Caco-2 (cell line): ENCODE measurements at places on chromosomes 7 and 10. TPM values are rescaled to one million over a fixed set of nuclear protein-coding genes. Genes with fewer than 3 reads are reported as not detected.

- no peak for DNase-seq
Observed at GRCh38 chr10:123565691-123566660, 100.2 kb upstream of the GPR26 start.

ACSM6 gene
- not detected in 2 replicates for total RNA-seq

GRCh38 chr10:16392531-16393069 lies 44.2 kb upstream of the PTER start:
- DNase-seq, result no peak

RBM20 gene
- 0.35 and 0.36 TPM in 2 replicates for total RNA-seq

MGAM2 gene
- 0.70 and 0.93 TPM in 2 replicates for total RNA-seq

DNA sequence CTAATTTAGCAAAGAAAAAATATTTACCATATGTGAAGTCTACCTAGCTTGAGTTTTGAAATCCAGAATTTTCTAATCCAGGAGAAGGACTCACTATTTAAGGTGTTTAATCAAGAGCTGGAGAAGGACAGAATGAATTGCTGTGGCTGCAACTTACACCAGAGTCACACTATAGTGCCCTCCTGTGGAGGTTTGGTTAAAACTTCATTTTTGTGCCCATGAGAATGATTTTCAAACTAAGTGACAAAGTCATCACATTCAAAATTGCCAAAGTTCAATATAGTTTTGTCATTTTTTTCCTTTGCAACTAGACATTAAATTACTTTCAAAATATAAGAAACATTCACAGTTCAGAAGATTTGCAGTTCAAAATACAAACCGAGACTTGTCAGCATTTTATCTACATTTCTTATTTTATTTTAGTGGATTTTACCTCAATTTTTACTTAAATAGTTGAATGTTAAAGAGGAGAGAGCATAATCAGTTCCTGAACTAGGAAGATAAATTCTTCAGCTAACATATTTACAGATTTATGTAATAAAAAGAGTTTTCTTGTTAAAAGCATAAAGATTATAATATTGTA lies 70.7 kb downstream of the CABCOCO1 start:
- no peak for DNase-seq

DNA sequence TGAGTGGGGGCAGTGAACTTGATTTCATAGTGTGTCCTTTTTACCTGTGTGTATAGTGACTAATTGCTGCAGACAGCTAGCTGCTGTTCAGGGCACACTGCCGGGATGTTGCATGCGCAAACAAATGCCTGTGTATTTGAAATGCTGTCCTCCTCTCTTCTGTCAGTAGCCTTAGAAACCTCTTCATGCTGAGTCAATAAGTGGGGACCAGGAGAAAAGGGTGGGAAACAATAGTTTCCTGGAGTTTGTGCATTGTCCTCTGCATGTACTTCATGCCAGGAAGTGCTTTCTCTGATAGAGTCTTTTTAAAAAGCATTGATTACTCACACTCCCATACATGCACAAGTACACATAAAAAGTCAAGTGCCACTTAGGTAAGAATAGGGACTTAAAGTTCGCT lies 1183.7 kb upstream of the CELF2 start:
- DNase-seq, result no peak

DNA sequence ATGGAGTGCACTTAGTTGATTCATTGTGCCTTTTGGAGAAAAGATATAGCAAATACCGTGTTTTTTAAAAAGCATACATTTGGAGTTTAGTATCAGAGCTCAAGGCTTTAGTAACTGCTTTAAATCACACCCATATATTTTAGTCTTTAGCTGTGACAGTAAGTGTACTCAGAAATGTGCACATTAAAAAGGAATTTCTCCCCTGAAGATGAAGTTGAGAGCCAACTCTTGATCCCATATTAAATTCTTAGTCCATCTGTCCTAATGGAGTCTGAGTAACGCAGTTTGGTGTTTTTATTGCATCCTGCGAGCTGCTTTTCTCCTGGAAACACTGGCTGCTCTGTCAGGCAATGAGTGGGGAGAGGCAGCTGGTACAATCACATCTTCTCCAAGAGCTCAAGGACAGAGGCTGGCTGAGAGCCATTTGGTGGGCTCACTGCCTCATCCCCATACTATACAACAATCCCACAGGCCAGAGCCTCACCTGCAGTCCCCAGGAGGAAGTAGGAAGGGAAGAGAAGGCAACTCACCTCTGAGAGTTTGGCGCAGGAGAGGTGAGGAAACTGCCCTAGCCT lies 473.6 kb upstream of the C7orf33 start:
- DNase-seq, result no peak

DNA sequence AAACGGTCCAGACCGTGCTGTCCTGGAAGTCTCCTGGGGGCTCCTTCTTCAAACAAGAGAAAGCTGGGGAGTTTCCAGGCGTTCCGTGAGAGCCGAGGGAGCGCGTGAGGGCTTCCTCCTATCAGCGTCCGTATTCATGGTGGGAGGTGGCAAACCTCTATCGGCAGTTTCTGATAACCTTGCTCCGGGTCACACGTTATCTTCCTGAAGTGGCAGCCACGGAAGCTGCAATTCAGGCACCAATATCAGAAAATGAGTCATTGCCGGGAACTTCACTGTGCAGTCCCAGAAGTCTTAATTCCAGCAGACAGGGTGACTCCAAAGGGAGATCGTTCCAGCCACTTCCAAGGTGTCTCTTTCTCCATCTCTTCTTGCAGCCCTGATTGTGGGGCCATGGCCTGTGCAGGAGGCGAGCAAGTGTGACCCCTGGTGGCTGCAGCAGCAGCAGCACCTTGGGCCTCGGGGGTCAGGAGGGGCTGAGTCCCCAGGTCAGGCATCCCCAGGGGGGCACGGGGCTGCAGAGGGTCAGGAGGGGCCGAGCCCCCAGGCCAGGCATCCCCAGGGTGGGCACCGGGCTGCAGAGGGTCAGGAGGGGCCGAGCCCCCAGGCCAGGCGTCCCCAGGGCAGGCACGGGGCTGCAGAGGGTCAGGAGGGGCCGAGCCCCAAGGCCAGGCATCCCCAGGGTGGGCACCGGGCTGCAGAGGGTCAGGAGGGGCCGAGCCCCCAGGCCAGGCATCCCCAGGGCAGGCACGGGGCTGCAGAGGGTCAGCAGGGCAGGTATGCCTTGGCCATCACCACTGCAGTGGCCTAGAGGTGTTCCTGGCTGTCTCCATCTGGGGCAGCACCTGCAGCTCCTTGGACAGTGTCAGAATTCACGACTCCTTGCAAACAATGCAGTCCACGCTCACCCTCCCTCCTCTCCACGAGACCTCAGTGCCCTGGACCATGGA lies 538.7 kb downstream of the DNAJB6 start:
- no peak for DNase-seq

OR6V1 gene
- not detected in 2 replicates for total RNA-seq
